ENCODE measurements at places on chromosomes 7 and 10.

DNA sequence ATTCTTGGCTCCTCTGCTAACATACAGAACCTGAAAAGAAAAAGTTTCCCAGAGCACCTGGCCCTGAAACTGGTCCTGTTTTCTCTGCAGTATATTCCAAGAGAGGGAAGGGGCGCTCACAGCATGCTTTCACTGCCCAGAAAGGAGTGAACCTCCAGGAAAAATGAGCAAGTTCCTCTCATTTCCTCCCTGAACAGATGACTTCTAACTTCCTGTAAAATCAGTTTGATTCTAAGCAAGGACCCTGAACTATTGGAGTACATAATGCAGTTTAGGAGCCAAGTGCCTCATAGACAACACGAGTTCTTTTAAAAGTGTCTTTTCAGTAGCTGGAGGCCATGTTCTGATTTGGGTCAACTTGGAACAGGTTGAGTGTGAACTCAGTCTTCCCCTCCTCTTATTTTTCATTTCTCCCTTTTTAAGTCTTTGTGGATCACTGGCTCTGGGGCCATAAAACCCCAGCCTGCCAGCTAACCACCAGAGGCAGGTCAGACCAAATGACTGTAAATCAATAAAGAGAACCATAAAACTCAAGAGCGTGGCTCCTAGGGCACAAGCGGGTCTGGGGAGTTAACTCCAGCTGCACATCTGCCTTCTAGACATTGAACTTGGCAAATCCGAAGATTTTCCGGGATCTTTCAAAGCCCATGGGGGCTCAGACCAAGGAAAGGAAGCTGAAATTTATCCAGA lies 5.9 kb upstream of the LRRC18 start:
- no peak for DNase-seq

DNA sequence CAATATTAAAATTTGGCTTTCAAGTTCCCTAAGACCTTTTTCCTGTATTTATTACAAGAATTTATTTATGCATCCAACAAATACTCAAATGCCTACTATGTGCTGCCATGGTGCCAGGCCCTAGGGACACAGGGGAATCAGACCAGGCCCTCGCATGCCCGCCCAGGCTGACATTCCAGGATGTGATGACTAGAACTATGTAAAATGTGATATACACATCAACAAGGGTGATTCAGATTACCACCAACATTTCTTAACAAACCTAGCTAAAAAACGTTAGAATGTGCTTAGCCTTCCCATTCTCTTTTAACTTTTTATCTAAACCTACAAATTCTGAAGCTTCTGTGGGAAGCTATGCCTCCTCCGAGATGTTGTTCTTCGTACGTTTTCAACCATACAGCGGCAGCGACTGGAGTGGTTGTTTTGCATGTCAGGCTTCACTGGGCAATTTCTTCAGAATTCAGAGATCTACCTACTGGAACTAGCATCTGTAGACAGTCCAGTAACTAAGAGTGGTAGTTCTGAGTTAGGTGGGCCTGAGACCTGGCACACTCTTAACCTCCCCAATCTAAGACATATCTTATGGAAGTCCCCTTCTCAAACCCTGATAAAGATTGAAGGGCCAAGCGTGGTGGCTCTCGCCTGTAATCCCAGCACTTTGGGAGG lies 22.1 kb downstream of the GNA12 start:
- no peak for DNase-seq

DNA sequence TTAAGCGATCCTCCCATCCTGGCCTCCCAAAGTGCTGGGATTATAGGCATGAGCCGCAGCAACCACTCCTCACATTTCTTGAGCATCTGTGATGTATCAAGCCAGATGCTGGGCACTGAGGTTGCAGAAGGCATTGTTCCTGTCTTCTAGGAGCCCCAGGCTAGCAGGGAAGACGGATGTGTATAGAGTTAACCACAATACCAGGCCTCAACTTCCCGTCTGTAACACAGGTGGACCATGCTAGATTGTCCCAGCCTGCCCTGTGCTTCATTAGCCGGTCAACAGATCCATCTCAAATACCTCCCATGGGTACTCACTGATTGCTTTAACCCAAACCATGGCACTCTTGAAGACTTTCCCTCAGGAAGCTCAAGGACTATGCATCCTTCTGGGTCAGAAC lies 1.8 kb upstream of the CLDN4 start:
- no peak for DNase-seq

GRCh38 chr7:130959743-130960207 lies 225.8 kb upstream of the KLF14 start:
- DNase-seq = no peak

DNA sequence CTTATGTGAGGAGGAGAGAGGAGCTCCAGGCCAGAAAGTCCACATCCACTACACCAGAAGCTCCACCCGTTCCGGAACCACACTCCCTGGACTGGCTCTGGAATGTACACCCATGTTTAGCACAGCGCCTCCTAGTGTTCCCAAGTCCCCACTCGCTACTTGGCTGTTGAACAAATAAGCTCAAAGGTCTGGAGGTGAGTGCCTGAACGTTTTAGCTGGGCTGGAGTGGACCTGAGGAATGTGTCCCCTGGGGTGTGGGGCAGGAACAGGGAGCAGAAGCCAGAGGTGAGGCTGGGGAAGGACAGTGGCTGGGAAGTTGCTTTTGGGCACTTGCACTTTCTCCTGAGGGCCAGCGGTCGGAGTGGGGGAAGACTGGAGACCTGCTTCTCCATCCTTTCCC lies 164.1 kb upstream of the CDCA7L start:
- no peak for DNase-seq

DNA sequence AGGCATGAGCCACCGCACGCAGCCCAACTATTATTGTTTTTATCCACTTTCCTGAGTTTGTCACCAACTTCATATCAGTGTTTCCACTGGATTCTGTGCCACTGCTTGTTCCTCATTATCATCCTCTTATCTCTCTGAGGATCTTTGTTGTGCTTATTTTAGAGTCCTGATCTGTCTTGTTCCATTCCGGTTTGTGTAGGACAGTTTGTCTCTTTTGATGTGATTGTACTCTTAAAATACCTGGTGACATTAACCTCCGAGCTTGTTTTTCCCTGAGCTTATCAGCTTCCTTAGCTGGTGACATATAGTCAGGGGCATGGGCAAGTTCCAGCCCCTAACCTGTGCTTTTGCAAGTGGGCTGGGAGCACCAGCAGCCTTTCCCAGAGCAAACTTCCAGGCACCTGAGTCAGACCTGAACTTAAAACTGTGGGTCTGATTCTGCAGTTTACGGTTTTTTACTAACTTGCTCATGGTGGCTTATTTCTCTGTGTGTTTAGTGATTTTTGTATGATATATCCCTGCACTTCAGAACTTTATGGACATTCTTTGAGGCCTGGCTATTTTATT lies 23.1 kb upstream of the FMC1 start:
- no peak for DNase-seq

GRCh38 chr10:58980826-58981415 lies 195.5 kb upstream of the PHYHIPL start:
- no peak for DNase-seq

GRCh38 chr10:75407224-75407712 lies 5.7 kb upstream of the ZNF503 start:
- peak; percentile 24 for DNase-seq

DNA sequence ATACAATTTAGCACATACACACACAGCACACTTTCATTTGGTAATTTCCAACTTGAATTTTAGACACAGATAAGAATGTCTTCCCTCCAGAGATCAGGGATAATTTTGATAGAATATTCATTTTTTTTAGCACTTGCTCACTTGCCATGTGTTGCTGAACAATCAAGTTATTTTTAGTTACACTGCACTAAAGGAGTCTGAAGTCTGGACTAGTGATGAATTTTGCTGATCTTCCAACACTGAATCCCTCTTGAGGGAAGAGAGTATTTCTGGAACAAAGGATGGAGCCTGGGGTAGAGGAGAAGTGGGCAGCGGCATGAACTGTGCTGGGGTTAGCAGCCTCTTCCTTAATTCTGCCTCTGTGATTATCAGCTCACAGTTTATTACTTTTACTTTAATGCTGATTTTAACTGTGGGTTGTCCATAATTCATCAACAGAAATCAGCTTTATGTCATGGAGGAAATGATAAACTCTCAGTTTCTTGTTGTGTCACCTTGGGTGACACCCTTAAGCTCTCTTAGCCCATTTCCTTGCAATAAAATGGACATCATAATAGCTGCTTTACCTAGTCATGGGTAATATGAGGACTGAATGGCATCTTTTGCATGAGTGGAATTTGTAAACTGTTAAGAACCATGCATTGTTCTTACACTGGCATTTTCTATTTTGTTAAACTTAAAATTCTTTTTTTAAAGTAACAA lies 32.1 kb downstream of the SGPL1 start:
- DNase-seq = no peak

DNA sequence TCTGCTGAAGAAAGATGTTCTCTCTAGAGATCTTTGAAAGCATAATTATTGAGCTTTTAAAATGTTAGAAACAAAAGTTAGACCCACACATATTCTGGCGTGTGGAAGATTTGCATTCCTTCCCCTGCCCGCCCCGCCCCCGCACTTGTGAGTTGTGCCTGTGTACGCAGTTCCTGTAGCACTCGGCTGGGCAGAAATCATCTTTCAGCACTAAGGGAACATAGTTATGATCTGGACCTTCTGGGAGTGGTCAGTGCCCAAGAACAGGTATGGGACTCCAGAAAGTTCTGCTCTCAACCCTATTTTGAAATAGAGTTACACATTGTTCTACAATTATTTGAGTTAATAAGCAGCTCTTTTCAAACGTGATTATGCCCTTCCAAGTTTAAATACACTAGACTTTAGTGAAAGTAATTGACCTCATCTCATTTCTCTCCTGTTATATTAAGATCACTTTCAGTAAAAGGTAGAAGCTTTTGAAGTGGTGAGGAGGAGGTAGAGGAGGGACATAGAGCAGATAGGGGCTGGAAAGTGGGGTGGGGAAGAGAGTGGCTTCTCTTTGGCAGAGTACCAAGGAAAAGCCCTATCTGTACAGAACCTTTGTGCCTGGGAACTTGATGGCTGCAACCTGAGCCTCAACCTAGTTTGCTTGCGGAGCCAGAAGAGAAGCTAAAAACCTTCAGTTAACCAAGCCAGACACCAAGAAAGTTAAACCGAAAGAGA lies 5.7 kb downstream of the BLVRA start:
- DNase-seq = peak; percentile 59

DNA sequence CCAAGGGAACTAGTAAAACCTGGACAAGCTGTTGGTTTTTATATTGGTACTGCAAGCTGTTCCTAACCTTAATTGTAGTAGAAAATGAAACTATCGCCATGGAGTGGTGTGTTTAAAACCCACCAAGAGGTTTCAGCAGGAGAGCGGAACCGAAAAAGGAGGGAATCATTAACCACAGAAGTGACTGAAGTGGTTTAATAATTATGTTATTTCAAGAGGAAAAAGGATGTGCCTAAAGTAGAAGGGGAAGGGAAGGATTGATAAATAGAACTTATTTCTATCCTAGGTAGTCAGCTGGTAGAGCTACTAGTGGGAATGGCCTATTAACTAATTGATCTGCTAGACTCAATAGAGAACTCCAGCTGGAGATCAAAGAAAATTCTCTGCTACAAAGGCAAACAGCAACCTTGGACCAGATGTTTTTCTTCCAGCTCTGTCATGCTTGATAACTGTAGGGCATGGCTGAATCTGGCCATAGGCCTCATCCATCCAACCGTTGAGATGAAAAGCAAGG lies 91.8 kb downstream of the BAMBI start:
- DNase-seq = no peak

DNA sequence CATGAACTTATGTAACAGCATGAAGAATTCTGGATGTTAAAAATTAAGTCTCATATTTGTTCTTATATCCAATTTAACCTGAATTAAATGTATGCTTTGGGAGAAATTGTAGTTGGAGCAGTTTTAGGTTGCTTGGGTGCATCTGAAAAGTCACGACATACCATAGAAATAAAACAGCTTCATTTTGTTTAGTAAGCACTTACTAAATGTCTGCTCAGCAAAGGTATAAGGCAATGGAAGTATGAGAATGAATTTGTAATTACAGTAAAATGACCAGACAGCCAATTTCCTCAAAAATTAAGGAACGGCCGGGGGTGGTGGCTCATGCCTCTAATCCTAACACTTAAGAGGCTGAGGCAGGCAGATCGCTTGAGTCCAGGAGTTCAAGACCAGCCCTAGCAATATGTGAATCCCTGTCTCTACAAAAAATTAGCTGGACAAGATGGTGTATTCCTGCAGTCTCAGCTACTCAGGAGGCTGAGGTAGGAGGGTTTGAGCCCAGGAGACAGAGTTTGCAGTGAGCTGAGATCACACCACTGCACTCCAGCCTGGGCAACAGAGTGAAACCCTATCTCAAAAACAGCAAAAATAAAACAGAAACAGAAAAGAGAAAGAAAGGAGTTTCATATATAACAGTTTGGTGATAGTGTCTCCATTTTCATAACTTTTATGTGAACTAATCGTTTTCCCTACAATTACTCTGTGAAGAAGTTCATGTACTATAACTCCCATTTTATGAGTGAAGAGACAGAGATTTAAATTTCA lies 47.2 kb upstream of the KLF6 start:
- DNase-seq = no peak

- no peak for DNase-seq
Observed at GRCh38 chr10:12724807-12725579, 276.5 kb downstream of the CCDC3 start.

- no peak for DNase-seq
Observed at GRCh38 chr7:30175180-30175579, 40.4 kb downstream of the MTURN start.

- DNase-seq = no peak
Observed at GRCh38 chr10:70404787-70405036, 767 bp downstream of the EIF4EBP2 start.

GRCh38 chr7:134742688-134743350 lies 36.6 kb upstream of the CALD1 start:
- peak; percentile 85 for DNase-seq

- no peak for DNase-seq
Observed at GRCh38 chr10:125595911-125596310, 87.1 kb downstream of the TEX36 start.

DNA sequence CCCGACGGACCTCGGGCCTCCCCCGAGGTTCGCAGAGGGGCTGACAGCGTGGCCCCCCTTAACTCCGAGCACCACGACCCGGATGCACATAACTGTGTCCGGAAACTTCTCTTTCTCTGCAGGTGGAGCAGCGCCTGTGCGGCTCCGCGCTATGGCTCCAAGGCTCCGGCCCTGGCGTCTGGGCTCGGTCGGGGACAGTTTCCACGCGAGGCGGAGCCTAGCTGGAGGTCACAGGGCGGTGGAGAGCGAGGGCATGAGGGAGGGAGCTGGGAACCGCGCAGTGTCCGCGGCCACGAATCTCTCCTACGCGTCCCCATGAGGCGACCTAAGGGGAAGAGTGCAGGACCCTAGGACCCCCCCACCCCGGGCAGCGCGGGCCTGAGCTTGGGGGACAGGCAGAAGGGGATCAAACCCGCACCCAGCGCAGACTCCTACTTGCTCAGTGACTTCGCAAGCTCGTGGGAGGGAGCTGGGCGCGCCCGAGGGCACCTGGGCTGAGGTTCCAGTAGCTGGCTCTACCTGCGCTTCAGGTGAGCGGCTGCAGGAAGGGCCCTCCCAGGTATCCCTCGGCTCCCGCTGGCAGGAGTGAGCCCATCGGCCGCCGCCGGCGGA lies 8.6 kb upstream of the MNX1 start:
- no peak for DNase-seq

- peak; percentile 83 for DNase-seq
Observed at GRCh38 chr7:774161-775109, 47.4 kb upstream of the PRKAR1B start.

Measured in ovary (tissue), 10 donors.